ENCODE measurements at places on chromosomes 12 and 14.

DNA sequence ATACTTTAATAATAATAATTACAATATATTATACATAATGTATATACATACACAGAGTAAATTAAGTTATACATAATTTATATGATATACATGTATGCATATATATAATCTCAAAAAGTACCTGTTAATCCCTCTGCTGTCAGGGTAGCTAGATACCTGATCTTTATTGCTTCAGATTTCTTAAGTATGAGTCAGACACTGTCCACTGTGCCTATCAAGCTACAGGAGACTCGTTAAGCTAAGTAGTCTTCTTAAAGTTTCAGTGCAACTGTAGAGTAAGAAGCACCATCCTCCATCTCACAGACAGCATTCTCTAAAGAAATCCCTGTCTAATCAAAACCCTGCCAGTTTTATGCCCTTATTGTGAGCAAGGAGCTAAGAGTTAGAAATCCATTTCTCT lies 428.7 kb downstream of the RERGL start:
- DNase-seq: peak; percentile 7

GRCh38 chr14:63193236-63193635 lies 11.0 kb upstream of the RHOJ start:
- no peak for DNase-seq

DNA sequence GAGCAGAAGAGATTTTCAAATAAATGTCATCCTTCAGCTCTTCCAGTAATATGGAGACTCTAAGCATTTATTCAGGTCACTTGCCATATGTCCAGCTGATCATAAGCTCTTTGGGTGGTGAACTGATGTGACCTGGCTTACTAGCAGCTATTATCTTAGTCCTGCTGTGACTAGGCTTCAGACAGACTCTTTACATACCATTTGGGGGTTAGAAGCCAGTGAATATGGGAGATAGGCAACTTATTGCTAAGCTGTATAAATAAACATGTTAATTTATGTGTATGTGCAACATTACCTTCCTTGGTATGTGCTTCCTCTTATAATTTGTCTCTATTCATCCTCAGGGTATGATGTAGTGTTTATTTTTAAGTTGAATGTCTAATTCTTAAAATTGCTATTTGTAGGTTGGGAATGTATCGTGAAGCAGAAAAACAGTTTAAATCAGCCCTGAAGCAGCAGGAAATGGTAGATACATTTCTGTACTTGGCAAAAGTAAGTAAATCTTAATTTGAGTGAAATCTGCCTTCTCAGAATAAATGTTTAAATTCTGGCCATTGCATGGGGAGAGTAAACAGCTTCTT lies 32.4 kb downstream of the TTC8 start:
- no peak for DNase-seq

GRCh38 chr14:25015761-25016160 lies 34.2 kb downstream of the STXBP6 start:
- DNase-seq: no peak

DNA sequence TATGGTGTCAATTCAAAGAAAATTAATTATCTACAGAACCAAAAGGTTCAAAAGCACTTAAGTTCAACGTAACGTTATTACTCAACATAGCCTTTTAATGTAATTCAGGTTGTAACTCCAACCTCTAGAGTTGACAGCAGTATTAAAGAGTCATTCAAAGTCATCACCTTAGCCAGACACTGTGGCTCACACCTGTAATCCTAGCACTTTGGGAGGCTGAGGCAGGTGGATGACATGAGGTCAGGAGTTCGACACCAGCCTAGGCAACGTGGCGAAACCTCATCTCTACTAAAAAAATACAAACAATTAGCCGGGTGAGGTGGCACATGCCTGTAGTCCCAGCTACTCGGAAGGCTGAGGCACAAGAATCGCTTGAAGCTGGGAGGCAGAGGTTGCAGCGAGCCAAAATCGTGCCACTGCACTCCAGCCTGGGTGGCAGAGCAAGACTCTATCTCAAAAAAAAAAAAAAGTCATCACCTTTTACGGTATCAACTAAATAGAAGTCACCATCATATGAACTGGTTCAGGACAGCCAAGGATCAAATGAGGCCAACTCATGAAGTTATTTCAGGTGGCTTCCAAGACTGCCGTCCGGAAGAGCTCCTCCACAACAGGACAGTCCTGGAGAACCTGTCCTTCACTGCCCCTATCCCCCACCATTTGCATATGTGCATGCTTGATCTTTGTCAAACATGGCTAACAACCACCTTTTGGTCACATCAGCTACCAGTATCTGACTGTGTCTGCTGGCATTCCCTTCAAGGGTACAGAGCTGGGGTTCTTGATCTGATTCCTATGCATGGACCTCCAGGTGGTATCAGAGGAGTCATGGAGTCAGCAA lies 4.2 kb downstream of the PPTC7 start:
- DNase-seq: no peak

GRCh38 chr14:49212721-49213120 lies 373.5 kb downstream of the RPS29 start:
- no peak for DNase-seq

GRCh38 chr12:52455821-52456220 lies 3.9 kb upstream of the KRT6B start:
- DNase-seq: no peak

DNA sequence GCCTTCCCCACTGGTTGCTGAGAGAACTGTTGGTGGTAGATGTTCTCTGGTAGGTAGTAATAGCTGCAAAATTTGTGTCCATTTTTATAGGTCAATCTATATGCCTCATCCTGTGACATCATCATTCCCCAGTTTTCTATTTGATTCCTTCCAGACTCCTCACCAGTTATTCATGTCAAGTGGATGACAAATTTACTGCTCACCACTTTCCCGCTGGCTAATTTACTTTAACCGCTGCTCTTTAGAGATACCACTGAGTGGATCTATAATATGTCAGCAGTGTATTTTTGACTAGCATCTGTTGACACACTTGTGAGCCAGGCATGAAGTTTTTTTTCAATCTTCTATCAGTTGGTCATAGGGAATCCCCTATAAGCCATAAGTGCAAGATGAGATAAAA lies 24.6 kb downstream of the GPR65 start:
- no peak for DNase-seq

GRCh38 chr12:72081777-72082176 lies 143.1 kb downstream of the TPH2 start:
- DNase-seq: peak; percentile 37

DNA sequence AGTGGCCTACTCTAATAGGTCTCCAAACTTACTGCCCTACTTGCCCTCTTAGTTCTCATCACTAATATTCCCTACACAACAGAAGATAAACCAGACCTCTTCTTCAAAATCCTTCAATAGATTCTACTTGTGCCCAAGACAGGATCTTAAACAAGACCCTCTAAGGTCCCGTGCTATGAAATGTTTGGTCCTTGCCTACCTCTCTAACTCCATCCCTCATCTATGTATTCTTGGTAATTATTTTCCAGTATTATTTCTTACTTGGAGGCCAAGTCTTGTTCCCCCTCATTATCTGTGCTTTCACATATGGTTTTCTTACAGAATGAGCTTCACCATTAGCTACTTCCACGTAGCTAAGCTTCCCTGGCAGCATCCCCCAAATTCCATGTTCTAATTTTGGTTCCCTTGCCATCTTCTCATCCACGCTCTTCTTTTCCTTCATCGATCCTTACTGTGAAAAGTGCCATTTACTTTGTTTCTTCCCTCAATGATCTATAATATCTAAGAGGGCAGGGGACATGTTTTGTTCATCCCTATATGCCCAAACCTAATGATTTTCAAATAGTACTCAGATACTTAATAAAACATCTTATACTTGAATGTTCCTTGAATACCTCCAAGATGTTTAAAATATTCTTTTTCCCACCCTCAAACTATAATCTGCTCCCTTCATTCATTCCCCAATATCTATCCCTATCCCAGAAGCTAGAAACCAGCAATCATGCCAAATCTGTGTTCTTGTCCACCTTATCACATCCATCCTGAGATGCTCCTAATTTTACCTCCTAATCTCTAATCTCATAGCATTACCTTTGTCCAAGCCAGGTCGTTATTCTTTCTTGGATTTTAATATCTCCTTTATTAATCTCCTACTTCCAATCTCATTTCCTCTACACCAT lies 10.1 kb downstream of the HNRNPC start:
- no peak for DNase-seq

- DNase-seq: no peak
Observed at GRCh38 chr12:98595243-98595988, 1.9 kb downstream of the SLC25A3 start.

- no peak for DNase-seq
Observed at GRCh38 chr14:81440041-81440440, 39.9 kb upstream of the STON2 start.

DNA sequence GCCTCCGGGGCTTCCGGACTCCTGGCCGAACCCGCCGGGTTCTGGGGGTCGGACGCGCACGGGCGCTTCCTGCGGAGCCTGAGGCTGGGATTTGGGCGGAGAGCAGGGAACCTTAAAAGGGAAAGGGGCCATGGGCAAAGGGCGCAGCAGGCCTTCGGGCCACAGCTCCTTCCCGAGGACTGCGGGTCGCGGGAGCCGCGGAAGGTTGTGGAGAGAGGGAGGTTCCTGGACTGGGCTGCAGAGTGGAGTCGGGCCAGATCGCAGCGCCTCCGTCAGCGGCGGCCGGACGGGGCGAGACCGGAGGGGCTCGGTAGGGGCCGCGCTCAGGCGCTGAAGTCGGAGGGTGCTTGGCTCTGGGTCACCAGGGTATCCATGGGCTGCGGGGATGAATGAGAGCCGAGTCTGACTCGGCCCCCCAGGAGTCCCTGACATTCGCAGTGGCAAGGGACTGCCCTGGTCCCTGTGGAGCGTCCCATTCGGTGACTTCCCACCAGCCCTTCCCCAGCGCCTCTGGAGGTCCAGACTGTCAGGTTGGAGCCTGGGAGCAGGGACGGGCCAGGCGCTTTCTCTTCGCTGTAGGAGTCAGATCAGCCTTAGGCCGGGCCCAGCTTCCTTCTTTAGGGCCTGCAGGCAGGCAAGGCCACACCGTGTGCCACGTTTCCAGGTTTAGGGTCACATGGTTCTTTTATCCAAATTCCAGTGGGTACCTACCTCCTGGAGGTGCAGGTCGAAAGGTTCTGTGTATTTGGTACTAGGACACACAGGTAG lies 938 bp upstream of the SLC25A29 start:
- DNase-seq: peak; percentile 69

GRCh38 chr14:58557242-58557641 lies 80.5 kb upstream of the DACT1 start:
- no peak for DNase-seq

GRCh38 chr14:72902801-72903530 lies 9.1 kb upstream of the DPF3 start:
- no peak for DNase-seq

DNA sequence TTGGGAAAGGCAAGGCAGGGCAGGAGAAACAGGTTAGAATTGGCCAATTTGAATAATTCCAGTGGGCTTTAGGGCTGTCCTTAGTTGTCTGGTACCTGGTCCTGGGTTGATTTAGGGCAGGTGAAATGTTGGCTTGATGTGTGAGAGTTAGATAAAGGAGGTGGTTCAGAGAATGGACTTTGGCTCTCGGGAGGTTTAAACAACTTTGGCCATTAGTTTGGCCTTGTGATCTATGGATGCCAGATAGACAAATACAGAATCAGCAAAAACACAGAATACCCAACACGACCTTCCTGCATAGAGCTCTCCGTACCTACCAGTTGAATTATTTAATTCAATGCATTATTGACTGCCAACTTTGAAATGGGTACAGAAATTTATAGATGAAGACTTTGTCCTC lies 35.1 kb downstream of the SCN8A start:
- DNase-seq: no peak

DNA sequence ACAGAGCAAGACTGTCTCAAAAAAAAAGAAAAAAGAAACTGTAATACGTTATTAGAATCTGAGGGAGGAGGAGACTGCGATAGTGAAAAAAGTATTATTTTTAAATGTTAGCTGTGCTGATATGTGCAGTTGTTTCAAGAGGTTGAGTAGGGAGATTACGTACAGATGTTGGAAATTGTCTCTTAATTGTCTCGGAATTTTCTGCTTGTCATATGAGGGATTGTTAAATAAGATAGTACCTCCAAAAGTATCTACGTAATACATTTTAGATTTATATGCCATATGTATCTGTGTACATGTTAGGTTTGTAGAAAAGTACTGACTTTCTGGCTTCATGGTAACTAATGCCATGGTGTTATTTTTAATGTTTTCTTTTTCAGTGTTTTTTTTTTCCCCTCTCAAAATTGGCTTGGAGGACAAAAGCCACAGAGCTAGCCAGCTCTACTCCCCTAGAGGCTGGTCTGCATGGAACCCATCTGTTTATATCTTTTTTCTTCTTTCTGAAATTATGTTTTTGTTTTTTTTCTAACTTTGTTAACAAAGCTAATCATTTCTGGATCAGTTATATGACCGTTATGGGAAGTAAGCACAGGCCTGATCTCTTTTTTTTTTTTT lies 3.4 kb downstream of the RIMKLB start:
- no peak for DNase-seq

- no peak for DNase-seq
Observed at GRCh38 chr12:76426160-76426559, 77.9 kb upstream of the BBS10 start.

Data from GM23338 (cell line).